Cardiac fibroblast (primary cell): ENCODE measurements at places on chromosomes 12 and 14.

DNA sequence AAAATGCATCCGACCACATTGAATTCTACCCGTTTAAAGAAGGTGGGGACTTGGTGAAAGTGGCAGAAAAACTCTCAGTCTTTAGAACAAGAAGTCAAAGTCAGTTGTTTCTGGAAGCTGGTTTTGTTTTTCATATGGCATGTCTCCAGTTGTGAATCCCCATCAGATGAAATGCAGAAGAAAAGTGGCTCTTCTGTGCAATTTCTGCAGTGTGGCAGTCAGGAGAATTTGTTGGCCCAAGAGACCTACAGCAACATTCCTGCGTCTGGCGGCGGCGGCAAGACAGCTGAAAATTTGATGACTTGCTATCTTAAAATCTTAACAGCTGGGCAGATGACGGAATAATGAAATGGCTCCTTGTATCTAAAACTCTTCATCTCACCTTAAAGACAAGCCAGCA, 201.5 kb downstream of the FOXN3 start:
- no peak for DNase-seq

- DNase-seq = peak; percentile 75
These were observed 191.5 kb downstream of the SLC5A8 start for GRCh38 chr12:101018540-101018939.

DNA sequence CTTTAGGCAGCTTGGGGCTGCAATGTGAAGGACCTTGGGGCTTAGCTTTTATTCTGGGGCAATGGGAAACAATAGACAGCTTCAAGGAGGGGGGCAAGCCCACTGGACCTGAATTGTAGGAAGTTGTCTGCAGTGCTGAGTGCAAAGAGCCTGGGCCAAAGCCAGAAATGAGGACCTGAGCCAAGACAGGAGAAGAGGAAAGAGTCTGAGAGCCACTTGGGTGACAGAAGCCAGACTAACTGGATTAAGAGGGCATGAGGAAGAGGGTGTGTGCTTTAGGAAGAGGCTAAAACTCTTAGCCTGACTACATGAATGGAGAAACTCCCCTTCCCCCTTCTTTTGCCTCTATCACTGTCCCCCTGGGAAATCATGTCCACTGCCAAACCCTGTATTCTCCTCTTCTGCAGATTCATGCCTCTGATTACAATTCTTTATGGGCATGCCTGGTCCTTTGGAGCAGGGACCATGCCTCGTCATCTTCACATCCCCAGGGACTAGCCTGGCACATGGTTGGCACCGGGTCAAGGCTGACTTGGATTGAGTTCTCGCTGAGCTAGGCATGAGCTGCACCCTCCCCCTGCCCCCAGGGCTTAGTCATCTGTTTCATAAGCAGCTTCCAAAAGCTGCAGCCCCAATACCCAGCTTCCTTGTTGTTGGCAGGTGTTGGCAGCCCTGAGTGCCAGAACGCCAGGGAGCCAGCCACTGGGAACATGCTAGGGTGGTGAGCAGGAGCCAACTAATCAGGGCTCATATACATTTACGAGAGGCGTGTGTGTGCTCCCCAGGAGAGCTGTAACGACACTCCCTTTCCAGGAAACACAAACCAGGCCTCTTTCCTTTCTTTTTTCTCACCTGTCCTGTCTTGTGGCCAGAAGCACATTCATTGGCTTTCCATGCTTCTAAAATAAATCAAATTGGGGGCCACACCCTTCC, 27.7 kb upstream of the JDP2 start:
- peak; percentile 62 for DNase-seq

GRCh38 chr12:53754633-53755264, 3.0 kb upstream of the CISTR start:
- DNase-seq = peak; percentile 65
